Left cardiac atrium (tissue), 4 donors: ENCODE measurements at places on chromosomes 13 and 19. TPM values are rescaled to one million over a fixed set of nuclear protein-coding genes. Genes with fewer than 3 reads are reported as not detected.
A peak's percentile ranks its signal among the peaks of the same experiment; 100 is the strongest.

- no peak for DNase-seq
Measured at GRCh38 chr19:38971672-38972071, 3.9 kb downstream of the FBXO17 start.

- DNase-seq, result peak; percentile 71
Measured at GRCh38 chr19:33395561-33396550, 22.3 kb downstream of the CEBPG start.

- no peak for DNase-seq
Measured at GRCh38 chr13:24700539-24700938, 20.3 kb downstream of the ATP12A start.

GRCh38 chr13:73870970-73871935 is 263.0 kb downstream of the KLF12 start:
- DNase-seq, result peak; percentile 64

The ZNF534 gene
- total RNA-seq, result 0.24 TPM

DNA sequence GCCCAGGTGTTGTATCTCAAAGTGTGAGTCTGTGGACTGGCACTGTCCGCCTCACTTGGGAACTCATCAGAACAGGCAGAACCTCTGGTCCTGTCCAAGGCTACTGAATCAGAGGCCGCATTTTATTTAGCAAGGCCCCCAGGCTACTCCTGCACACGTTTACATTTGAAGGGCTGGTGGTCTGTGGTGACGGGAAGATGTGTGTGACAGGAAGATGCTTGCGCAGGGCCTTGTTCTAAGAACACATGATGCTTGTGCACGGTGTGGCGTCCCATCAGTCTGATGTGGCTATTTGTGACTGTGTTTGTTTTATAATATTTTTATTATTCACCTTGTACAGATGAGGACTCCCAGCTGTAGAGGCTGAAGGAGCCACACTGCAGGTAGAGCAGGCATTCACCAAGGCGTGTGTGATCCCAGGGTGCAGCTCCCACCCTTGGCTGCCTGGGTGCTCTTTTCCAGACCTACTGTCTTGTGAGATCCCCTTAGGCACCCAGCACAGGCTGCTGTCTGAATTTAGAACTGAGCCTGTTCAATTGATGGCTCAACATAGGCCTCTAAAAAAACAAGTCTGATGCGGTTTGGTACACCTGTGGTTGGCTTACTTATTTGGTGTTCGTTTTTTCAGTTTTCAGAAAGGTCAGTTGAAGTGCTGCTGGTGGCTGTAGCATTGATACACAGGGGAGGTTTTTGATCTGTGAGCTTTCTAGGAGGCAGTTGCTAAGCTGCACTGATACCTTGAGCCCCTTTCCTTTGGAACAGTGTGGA is 3.1 kb downstream of the SLC25A15 start:
- no peak for DNase-seq

GRCh38 chr19:7888145-7888825 is at the start of gene LRRC8E:
LRRC8E (plus strand) TSS chr19:7888510; CDS start chr19:7895604, 7,094 bp downstream.
- peak; percentile 61 for DNase-seq

The SMIM7 gene
- 44.5 TPM for total RNA-seq

- DNase-seq, result no peak
Measured at GRCh38 chr19:10159610-10160009, 35.1 kb downstream of the DNMT1 start.

GRCh38 chr19:31633014-31633413 is 283.8 kb upstream of the TSHZ3 start:
- no peak for DNase-seq

GRCh38 chr13:48879432-48879831 is 96.3 kb upstream of the FNDC3A start:
- DNase-seq, result no peak

The SERPINE3 gene
- not detected for total RNA-seq

DNA sequence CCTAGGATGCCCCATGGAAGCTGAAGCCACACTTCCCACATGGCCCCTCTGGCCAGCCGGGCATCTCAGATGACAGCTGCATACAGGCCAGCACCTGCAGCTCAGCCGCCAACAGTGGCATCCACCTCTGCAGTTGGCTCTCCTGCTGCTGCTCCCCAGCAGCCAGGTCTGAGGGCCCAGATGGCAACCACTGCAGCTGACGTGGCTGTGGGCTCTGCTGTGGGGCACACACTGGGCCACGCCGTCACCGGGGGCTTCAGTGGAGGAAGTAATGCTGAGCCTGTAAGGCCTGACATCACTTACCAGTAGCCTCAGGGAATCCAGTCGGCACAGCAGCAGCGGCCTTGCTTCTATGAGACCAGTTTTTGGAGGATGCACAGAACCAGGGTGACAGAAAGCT is 45.3 kb upstream of the LSM14A start:
- DNase-seq, result no peak

- DNase-seq, result no peak
Measured at GRCh38 chr13:21619633-21620220, 15.8 kb upstream of the MICU2 start.

The SPRED3 gene
- total RNA-seq, result 0.24 TPM

The TRAPPC6A gene
- 13.6 TPM for total RNA-seq

The DDX49 gene
- total RNA-seq, result 23.6 TPM

DNA sequence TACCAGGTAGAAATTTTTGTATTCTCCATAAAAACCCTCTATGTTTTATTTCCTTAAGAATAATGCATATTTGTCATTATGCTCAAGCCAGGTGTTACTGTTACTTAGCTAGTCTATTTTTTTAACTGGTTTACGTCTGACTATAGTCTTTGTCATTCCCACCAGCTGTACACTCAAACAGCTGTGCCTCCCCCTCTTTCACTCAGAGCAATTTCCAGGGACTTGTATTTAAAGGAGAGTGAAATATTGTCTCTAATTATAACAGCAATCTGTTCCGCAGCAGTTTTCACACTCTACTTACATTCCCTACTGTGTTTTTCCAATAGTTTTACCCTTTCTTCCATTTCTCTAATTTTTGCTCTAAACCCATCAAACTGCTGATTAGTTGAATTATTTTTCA is 813.6 kb upstream of the MIR17HG start:
- no peak for DNase-seq

DNA sequence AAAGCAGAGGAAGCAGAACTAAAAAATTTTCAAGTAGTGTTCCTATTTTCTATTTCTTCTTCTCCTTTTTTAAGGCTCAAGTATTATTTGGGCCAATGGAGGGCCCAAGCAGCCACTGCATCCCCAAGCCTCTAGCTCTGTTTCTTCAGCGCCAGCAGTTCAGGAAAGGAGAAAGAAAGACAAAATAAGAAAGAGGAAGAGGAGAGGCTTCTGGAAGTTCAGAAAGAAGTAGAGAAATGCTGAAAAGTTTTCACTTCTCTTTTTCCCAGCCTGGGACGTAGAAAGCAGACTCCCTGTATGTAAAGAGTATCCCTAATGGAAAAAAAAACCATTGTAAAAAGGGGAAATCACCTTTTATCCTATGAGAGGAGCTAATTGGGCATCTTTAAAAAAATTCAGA is 165.5 kb upstream of the KLF12 start:
- no peak for DNase-seq
